ENCODE measurements at places on chromosomes 7 and 10.

DNA sequence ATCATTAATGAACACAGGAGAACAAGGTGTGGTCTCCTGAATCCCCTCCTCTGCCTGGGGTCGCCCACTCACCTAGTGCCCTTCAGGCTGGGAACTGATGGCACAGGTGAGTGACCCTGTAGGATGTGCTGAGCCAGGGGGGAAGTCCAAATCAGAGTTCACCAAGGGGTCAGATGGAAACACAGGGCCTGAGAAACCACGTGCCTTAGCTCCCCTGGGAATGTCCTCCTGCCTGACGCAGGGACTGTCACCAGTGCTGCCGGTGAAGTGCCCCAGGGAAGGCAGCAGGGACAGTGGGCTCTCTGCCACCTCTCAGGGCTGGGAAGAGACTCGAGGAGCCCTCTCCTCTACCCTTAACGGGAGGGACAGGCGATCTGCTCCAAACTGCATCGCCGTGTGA is 5.8 kb upstream of the PYROXD2 start:
- DNase-seq = no peak

DNA sequence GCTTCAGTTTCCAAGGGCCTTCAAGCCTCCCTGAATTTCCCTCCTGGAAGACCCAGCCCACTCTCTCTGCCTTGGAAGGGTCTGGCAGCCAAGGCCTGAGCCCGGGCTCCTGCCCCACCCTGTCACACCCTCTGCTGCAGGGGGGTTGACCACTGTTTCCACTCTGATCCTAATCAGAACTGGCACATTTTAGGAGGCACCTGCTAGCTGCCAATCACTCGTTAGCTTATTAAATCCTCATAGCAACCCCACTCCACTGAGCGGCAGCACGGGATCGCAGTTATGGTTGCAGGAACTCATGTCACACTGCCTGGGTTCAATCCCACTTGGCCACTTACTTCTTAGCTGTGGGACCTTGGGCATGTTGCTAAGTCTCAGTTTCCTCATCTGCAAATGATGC is 12.9 kb downstream of the HSPB1 start:
- DNase-seq = no peak

- no peak for DNase-seq
These were observed 274.8 kb downstream of the SEMA3D start for GRCh38 chr7:84912018-84912417.

DNA sequence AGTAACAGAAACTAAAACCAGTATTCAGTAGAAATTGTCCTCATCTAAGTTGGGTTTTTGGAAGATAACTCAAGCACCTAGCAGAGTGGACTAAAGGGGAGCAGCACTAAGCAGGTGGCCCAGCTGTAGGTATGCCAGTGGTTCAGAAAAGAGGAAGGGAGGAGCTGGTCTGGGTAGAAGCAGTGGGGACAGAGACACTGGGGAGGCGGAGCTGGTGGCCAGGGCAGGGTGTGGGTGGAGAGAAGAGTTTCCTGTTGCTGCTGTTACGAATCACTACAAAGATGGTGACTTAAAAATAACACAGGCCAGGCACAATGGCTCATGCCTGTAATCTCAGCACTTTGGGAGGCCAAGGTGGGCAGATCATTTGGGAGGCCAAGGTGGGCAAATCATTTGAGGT is 136.2 kb downstream of the WDR11 start:
- no peak for DNase-seq

DNA sequence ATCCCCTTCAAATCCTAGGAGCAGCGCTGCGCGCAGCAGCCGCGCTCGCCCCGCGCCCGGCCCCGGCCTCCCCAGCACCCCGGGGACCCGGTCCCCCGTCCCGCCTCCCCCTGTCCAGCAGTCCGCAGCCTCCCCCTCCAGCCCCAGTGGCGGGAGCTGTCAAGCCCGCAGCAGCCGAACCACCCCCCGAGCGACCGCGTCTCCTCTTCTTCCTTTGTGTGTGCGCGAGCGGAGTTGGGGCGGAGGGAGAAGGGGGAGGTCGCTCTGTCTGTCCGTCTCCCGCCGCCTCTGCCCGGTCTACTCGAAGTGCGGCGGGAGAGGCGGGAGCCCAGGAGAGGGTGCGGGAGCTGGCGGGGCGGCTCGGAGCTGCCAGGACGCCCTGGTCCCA is 375 bp upstream of the CHN2 start:
- DNase-seq = no peak

- DNase-seq = no peak
These were observed 33.1 kb upstream of the ANK3 start for GRCh38 chr10:60422809-60423208.

DNA sequence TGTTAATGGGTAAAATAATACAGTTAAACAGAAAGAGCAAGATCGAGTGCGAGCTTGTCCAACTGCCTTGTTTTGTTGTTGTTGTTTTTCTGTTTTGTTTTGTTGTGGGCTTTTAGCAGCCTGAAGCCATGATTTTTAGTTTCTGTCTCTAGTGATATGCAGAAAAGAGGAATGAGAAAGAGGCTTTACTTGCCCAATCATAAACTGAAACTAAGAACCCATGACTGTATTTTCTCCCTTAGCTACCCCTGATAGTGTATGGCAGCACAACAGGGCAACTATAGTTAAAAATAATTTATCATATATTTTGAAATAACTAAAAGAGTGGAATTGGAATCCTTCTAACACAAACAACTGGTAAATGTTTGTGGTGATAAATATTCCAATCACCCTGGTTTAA is 493.9 kb downstream of the GLRX3 start:
- no peak for DNase-seq

GRCh38 chr7:27121684-27122076 is 8.9 kb downstream of the HOXA4 start:
- DNase-seq = no peak

GRCh38 chr7:55733241-55734140 is 129.1 kb downstream of the SEPTIN14 start:
- DNase-seq = peak; percentile 46

- no peak for DNase-seq
These were observed 219.9 kb upstream of the KMT2E start for GRCh38 chr7:104794154-104794553.

- DNase-seq = peak; percentile 36
These were observed 32.1 kb upstream of the A1CF start for GRCh38 chr10:50917486-50917885.

DNA sequence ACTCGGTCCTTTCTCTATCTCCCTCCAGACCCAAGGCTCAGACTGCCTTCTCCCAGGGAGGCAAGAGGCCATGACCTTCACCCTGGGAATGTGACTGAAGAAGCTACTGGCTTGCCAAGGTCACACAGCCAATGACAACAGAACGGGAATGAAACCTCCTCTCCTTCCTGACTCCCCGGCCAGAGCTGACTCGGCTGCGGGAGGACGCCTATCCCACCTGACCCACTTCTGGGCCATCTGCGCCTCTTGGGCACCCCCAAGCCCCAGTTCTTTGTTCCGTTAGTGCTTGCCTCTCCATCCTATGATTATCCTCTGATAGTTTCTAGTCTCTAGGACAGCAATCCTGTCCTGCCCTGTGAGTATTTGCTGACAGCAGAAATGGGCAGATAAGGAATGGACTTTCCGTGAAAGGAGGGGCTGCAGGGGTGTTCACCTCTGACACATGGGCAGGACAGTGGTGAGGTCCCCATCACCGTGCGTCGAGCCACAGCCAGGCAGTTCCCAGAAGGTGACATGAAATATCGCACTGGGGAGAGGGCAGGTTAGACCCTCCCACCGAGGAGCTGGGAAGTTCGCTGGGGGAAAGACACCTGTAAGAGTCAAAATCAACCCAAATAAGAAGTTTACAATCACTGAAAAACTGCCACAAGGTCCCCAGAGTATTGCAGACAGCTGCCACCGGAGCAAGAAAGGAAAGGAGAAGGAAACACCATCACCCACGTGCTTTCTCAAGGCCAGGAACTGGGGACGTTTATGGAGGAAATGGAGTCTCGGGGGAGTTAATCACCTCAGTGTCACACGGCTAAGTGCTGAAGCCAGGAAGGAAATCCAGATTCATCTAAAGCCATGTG is 63.0 kb downstream of the INSIG1 start:
- no peak for DNase-seq

- DNase-seq = no peak
These were observed 370.3 kb downstream of the CDC14C start for GRCh38 chr7:49294611-49295010.

DNA sequence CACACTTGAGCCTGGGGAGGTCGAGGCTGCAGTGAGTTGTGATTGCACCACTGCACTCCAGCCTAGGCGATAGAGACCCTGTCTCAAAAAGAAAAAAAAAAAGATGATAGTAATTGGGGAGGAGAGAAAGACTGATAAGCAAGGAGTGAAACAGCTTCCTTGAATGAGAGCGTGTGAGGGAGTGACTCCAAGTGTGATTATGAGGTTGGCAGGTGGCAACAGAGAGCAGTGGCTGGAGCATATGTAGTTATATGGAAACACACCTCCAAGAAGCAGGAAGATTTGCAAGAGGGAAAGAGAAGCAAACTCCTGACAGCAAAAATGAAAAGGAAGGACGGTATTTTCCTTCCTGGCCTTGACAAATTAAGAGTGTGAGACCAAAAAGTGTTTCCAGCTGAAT is 50.4 kb downstream of the VKORC1L1 start:
- no peak for DNase-seq

GRCh38 chr7:42745357-42746059 is 166.4 kb downstream of the C7orf25 start:
- DNase-seq = peak; percentile 7

DNA sequence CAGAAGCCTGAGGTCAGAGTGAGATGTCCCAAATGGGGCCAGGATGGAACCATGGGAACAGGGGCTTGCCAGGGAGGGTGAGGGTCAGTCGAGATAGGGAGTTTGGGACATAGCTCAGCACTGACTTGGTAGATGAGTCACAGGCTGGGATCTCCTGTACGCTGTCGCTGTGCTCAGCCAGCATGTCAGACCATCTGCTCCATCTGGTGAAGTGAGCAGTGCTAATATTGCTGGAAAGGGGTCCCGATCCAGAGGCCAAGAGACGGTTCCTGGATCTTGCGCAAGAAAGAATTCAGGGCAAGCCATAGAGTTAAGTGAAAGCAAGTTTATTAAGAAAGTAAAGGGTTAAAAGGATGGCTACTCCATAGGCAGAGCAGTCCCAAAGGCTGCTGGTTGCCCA is 505.6 kb downstream of the GALNT17 start:
- peak; percentile 80 for DNase-seq

DNA sequence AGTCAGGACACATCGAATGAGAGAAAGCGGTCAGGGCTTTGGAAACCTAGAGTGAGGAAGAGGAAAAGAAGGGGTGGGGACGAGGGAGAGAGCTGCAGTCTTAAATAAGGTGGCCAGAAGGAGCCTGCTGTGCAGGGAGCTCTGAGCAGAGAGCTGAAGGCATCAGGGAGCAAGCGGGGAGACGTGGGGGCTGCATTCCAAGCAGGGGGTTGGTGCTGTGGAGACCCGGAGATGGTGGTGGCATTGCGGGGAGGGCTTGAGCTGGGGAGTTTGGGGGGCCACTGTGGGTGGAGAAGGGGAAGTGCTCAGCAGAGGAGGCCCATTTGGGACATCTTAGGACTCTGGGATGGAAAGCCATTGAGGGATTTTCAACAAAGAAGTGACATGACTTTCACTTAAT is 38.7 kb upstream of the ZNF32 start:
- DNase-seq = no peak

DNA sequence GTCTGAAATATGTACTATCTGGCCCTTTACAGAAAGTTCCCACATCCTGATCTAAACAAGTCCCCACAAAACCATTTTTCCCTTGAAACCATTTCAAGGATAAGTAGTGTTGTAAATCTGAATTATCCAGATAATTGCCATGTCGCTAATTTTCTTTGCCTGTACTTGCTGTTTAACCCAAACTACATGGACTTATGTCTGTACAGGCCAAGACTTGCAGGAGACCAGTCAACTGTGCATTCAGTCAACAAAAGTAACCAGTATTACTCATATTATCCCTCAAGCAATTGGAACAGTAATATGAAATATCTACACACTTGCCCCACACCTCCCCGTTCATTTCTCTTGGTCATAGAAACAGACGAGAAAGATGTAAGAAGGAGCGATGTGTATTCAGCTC is 347.8 kb upstream of the NFE2L3 start:
- DNase-seq = peak; percentile 61

- no peak for DNase-seq
These were observed 210.3 kb downstream of the CAMK1D start for GRCh38 chr10:12559578-12560178.

- DNase-seq = no peak
These were observed 11.5 kb downstream of the NPFFR1 start for GRCh38 chr10:70271996-70272924.

DNA sequence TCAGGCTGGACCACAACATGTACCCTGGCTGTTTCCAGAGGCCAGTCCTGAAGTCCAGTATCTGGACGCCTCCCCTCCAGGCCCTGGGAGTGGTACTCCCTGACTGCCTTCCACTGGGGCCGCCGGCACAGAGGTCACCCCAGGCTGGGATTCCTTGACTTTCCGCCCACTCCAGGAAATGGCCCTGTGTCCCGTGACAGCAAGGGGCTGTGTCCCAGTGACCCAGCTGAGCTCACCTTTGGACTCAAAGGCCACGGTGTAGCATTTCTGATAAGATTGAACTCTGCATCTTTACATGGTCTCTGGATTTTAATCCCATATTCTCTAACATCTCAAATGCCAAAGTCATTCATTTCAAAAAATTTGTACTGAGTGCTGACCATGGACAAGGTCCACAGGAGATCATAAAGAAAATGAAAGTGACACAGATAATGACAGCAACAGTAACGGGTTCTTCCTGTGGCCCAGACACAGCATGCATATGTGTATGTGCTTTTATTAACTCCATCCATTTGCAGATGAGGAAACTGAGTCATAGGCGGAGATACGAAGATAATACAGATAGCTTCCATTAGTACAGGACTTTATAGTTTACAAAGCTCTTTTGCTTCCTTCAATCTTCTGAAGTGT is 5.4 kb downstream of the ADAMTS14 start:
- no peak for DNase-seq

GRCh38 chr10:9285690-9286089 is 1231.2 kb downstream of the GATA3 start:
- no peak for DNase-seq

DNA sequence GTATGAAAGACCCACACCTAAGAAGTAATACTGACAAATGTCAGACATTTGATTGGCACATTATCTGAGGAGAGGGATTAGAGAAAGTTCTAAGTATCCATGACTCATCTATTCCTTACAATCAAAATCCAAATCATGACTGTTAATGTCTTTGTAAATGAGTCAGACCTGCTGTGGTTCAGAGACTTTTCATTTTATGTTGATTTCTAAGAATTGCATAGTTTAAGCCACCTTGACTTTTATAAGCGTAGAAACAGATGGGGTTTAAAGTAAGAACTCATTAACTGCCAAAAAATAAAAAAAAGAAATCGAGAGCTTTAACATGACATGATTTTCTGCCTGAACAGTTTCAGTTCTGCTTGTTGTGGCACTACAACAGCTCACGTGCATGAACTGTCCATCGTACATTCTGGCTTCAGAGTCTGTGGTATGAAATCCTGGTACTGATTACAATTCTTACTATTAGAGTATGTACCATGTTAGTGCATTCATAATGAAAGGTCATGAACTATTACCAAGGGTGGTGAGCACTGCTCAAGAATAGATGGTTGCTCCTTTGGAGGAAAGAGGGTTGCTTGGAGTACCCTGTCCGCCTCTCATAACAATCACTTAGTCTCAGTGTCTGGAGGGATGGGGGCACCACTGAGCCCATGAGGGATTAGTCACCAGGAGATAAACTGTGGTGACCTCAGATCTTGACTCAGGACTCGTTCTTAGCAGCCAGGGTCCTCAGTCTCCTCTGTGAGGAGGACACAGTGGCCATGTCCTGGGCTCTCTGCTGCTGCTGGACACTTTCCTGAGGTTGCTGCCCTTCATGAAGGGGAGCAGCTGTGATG is 42.2 kb downstream of the ACSM6 start:
- DNase-seq = peak; percentile 89

GRCh38 chr10:46248651-46249146 is 38.1 kb upstream of the ANTXRL start:
- no peak for DNase-seq

Measured in M059J (cell line).